ENCODE measurements at places on chromosomes 7 and 10. TPM values are rescaled to one million over a fixed set of nuclear protein-coding genes. Genes with fewer than 3 reads are reported as not detected.

IDI2 gene
- total RNA-seq, result not detected

ACTL6B gene
- 2.4 TPM for total RNA-seq

SP8 gene
- total RNA-seq, result 2.0 TPM

CYP2C9 gene
- total RNA-seq, result 2.8 TPM

CXCL12 gene
- 137 TPM for total RNA-seq

ZNF775 gene
- 12.3 TPM for total RNA-seq

DNA sequence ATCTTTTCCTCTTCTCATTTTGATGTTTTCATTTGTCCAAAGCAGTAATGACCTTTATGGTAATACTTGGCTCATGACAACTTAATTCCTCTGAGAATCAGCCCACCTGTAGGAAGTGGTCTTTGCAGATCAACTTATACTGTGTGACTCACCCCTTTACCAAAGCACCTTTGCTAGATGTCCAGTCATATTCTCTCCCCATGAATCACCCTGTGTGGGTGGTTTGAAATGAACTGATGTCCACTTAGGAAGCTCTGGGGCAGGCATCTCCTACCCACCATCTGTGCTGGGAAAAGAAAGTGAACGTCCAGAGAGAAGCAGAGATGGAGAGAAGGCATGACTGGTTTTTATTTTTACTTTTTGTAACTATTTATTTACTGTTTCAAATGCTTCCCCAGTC is 410.3 kb downstream of the KIF20B start:
- DNase-seq, result no peak

GRCh38 chr10:43901744-43902504 is 253.2 kb upstream of the ZNF32 start:
- DNase-seq, result no peak

GRCh38 chr10:27661514-27662286 is 83.9 kb downstream of the MKX start:
- DNase-seq, result no peak

DNA sequence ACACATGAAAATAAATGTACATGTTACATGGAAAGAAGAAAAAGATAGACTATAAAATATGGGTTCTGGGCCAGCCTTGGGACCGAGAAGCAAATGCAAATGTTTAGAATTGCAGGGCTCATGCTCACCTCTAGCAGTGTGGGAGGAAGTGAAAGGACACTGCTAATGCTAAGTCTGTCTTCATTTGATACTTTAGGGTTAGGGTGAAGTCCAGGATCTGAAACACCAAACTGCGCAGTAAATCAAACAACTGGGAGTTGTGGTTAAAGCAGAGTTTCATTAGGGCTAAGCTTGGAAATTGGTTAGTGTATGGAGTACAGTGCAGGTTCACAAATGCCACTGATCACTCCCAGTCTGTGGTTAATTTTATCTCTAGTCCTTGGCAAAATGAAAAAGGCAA is 73.2 kb upstream of the PDK4 start:
- no peak for DNase-seq

GRCh38 chr10:121449482-121449924 is 148.7 kb downstream of the FGFR2 start:
- no peak for DNase-seq

GRCh38 chr7:20393021-20393610 is 62.4 kb downstream of the ITGB8 start:
- DNase-seq, result no peak

GRCh38 chr10:117509573-117509972 is 33.0 kb upstream of the EMX2 start:
- no peak for DNase-seq

GRCh38 chr7:75872073-75872782 is 6.6 kb upstream of the RHBDD2 start:
- DNase-seq, result no peak

Measured in type B pancreatic cell (in vitro differentiated cells).